ENCODE measurements at places on chromosomes 16 and 17. TPM values are rescaled to one million over a fixed set of nuclear protein-coding genes. Genes with fewer than 3 reads are reported as not detected.

The ERAL1 gene
- 26.1 TPM for total RNA-seq

The SLC16A6 gene
- total RNA-seq: 7.5 TPM

The PDE6G gene
- 2.0 TPM for total RNA-seq

The DBNDD1 gene
- 4.2 TPM for total RNA-seq

The ACSM5 gene
- total RNA-seq: 4.3 TPM

The RGS9 gene
- total RNA-seq: 7.9 TPM

The RNF222 gene
- not detected for total RNA-seq

The KRT24 gene
- total RNA-seq: not detected

The CRHR1 gene
- total RNA-seq: not detected

The TCAP gene
- 3.7 TPM for total RNA-seq

The SCNN1B gene
- total RNA-seq: 38.3 TPM

The CACNG5 gene
- total RNA-seq: not detected

The ZNF624 gene
- total RNA-seq: 5.7 TPM
